ENCODE measurements at places on chromosomes 7 and 10.

DNA sequence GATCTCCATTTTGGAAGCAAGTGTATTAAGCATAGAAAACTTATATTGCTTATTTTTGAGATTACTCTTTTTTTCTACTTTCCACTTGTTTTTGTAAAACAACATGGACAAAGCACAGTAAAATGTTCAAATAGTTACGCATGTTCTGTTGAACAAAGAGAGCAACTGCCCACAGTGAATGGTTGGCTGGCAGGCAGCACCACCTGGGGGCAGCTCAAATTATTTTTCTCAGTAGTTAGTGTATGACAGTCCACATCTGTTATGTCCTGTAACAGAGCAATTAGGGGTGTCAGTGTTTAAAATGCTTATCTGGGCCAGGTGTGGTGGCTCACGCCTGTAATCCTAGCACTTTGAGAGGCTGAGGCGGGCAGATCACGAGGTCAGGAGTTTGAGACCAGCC lies 46.1 kb upstream of the CACUL1 start:
- peak; percentile 18 for DNase-seq

DNA sequence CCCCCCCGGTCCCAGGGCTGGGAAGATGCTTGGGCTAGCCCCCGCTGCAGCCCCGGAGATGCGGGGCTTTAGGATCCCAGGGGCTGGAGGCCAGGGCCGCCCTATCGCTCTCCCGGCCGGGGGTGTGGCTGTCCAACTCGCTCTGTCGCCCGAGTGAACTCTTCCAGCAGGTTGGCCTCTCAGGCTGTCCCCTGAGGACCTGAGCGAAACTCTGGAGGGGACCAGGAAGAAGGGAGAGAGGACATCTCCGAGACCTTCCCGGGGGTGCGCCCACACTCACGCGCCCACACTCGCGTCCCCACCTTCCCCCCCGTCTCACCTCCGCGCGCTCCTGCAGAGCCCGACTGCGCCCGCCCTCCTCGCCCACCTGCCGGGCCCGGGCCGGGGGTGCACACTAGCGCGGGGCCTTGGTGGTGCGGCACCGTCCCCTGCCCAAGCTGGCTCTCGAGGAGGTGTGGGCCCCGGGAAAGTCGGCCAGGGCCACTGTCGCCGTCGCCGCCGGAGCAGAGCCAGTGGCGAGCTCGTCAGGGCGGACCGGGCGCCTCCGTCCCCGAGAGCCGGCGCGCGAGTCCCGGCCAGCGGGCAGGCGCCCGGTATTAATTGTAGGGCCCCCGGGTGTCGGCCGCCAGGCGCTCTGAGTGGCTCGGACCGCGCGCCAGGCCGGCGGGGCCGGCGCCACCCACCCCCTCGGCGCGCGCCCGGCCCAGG lies 101.7 kb upstream of the SVIL start:
- no peak for DNase-seq

GRCh38 chr10:101063548-101064414 lies 2.0 kb downstream of the KAZALD1 start:
- no peak for DNase-seq

- DNase-seq, result no peak
Measured at GRCh38 chr7:24191362-24191761, 92.6 kb upstream of the NPY start.

DNA sequence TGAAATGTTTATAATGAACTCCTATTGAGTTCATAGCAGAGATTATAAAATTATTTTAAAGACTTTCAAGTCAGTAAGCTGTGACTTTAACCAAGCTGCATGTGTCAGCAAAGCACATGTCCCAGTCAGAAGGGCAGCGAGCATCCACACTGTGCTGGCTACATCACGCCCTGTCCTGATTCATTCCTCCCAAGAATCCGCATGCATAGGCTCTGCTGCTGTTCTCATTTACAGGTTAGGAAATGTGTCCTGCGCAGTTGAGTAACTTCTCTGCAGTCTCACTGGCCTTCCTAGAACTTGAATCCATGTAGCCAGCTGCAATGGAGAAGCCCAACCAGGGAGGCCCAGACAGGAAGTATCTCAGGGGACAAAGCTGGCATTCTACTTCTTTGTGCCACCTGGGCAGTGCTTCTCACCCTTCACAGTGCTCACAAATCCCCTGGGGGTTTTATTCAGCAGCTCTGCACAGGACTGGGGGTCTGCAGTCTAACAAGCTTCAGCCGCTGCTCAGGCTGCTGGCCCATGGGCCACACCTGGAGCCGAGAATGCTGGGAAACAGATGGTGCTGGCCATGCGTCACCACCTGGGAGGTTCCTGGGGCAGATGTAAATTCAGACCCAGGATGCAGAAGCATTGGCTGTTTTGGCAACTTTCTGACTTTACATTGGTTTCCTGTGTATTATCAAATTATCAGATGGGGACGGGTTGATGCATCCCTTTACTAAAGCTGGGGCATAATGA lies 192.8 kb upstream of the GDF10 start:
- no peak for DNase-seq

GRCh38 chr7:106424476-106425016 lies 139.8 kb upstream of the NAMPT start:
- no peak for DNase-seq

DNA sequence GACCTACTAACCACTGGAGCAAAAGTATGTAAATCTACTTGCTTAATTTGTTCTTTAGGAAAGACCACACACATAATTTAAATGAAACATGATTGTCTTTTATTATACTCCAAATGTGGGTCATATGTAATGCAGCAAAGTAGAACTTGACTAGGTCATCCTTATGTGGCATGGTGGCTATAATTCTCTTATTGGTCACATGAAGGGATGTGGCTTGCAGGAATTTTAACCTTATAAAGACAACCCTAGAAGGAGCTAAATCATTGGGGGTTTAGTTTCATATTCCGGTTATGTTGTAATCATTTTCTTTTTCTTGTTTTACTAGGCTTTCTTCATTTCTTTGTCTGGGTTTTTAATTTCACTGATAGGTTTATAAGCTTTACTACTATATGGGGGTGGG lies 93.9 kb downstream of the SEPTIN7 start:
- no peak for DNase-seq

DNA sequence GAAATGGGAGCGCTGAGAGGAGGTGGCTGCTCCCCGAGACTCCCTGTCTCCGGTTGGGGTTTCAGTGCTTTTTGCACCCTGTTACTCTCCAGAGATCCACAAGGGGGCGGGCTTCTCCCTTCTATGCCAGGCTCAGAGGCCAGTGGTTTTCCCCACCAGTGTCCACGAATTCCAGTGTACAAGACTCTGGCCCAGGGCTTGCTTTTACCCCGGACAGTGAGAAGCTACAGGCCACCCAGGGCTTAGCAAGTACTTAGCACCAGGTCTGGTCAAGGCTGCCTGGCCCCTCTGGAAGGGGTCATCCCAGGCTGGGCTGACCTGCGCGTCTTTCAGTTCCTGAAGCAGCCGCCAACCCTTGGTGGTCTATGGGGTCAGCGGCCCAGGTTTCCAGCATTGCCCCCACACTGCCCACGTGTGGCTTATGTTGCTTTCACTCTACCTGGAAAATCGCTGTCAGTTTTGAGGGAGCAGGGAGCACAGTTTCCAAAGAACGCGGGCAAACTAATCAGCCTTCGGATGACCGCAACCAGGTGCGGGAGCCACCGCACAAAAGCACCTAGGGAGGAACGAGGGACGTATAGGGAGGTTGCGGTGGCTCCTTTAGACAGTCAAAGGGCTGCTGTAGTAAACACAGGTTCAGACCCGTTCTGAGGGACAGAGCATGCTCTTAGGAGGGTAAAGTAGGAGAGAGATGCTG lies 6.8 kb downstream of the CYP26A1 start:
- DNase-seq, result peak; percentile 44

DNA sequence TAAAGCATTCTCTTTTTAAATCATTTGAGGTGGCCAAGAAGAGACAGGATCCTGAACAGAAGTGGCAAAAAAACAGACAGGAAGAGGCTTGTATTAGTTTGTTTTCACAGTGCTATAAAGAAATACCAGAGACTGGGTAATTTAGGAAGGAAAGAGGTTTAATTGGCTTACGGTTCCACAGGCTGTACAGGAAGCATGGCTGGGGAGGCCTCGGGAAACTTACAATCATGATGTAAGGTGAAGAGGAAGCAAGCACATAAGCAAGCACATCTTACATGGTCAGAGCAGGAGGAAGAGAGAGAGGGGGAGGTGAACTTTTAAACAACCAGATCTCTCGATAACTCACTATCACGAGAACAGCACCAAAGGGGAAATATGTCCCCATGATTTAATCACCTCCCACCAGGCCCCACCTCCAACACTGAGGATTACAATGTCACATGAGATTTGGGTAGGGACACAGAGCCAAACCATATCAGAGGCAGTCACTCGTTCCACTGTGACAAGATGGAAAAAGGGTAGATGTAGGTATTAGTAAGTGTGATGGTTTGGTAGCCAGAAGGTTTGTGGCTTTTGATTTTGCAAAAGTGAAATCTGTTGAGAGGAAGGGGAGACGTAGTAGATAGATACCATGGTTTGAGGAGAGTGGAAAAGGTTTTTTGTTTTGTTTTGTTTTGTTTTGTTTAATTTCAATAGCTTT lies 5.1 kb downstream of the MSRB2 start:
- DNase-seq, result no peak

GRCh38 chr7:884191-885003 lies 8.0 kb downstream of the GET4 start:
- DNase-seq, result no peak

GRCh38 chr7:104914421-104914820 lies 99.6 kb upstream of the KMT2E start:
- DNase-seq, result no peak

DNA sequence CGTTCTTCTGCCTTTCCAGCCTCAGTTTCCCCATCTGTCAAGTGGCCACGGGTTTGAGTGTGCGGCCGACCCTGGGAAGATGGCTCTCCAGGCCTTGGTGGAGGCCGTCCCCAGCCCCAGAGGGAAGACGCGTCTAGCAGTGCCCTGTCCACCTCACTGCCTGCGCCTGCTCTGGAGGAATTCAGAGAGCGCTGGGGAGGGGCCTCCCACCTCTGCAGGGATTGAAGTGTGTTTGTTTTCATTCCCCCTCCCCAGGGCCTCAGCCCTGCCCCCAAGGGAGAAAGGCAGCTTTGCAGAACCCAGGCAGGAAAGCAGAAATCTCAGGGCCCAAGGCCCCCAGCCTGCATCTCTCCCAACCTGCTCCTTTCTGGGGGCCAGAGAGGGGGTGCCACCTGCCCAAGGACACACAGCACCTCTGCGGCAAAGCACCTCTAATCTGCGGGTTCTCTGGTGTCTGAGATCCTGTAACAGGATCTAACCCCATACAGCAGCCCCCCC lies 91.0 kb downstream of the MICALL2 start:
- DNase-seq, result no peak

GRCh38 chr10:70323138-70323696 lies 39.4 kb upstream of the NPFFR1 start:
- DNase-seq, result no peak

DNA sequence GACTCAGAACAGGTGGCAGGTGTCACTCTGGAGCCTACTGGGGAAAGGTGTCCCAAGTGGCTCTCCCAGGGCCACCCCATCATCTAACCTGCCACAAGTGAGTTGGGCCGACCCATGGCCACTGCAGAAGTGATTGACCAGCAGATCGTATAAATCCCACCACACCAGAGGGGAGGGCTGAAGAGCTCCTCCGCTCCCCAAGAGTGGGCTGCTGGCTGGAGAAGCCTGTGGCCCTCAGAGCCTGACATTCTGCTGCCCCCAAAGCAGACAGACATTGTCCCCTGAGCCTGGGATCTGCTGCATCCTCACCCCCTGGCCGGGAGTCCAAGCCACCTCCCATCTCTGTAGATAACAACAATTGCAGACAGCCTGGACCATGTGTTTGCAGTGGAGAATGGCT lies 36.7 kb downstream of the ANXA8 start:
- no peak for DNase-seq

GRCh38 chr7:29469281-29469680 lies 94.4 kb upstream of the PRR15 start:
- no peak for DNase-seq

DNA sequence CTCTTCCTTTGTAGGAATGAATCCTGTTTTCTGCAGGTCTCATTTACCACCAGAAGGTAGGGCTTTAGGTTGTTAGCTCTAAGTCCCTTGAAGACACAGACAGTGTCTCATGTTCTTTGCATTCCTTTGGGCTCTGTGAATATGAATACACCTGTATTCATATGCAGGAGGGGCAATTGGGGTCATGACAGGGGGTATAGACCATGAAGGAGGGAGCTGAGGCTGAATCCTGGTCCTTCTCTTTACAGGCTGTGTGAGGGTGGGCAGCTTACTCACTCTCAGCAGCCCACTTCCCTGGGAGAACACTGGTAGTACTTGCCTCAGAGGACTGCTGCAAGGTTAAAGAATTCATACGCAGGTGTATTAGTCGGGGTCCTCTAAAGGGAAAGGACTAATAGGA lies 267.2 kb upstream of the MGMT start:
- no peak for DNase-seq

DNA sequence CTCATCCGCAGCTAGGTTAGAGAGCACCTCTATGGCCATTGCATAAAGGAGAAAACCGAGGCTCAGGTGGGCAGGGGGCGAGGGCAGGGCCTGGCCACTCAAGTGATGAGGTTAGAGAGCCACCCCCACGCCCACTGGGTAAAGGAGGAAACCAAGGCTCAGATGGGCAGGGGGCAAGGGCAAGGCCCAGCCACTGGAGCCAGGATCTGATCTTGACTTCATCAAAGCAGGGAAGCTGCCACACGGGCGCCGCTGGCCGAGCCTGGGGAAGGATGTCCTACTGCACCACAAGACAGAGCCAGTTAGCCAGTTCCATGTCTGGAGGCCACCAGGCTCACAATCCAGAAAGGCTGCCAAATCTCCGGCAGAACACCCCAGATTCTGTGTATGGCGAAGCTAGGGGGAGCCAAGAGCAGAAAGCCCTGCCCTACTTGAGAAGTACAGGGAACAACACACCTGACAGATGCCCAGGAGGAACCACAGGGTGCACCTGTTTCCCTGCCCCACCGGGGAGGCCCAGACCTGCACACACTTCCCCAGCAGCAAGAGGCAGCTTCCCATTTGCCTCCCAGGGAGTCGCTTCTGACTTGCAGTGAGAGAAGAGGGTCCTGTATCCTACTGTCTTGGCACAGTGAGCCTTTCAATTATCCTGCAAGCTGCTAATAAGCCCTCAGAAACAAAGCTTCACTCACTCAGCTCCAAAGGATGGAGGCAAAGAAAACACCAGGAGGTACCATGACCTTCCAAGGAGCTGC lies 101.9 kb downstream of the TNS3 start:
- DNase-seq, result no peak

- DNase-seq, result no peak
Measured at GRCh38 chr10:13648425-13648824, 61.7 kb downstream of the PRPF18 start.

- DNase-seq, result no peak
Measured at GRCh38 chr7:150515248-150516147, 826 bp downstream of the GIMAP7 start.

DNA sequence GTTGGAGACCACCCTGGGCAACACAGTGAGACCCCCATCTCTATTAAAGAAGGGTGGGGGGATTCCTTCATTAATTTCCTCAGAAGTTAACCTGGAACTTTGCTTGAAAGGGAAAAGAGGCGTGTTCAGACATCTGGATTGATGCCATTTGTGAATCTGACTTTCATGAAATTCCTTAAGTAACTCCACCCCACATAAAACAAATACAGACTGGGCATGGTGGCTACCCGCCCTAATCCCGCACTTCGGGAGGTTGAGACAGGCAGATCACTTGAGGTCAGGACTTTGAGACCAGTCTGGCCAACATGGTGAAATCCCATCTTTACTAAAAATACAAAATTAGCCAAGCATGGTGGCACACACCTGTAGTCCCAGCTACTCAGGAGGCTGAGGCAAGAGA lies 75.0 kb downstream of the EEPD1 start:
- no peak for DNase-seq
